AG04449 (cell line): ENCODE measurements at places on chromosomes 12 and 14.

DNA sequence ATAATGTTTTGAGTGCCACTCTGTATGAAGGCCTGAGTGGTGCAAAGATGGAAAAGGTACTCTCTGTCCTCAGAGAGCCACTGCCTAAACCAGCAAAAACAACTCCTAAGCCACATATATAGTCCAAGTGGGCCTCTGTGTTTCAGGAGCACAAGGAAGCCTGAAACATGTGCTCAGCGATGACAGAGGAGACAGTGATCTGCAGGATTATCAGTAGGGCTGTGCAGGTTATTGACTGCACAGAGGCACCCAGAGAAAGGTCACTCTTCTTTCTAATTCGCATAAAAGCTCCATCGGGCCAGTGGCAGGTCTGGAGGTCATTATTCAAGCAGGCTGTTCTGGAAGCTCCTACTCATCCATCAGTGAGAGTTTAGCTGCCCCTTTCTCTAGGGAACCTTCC lies 361.9 kb downstream of the BCL11B start:
- no peak for DNase-seq

GRCh38 chr14:79730953-79731352 lies 480.4 kb downstream of the DIO2 start:
- DNase-seq: no peak

- DNase-seq: no peak
Observed at GRCh38 chr12:94157181-94157580, 8.8 kb downstream of the PLXNC1 start.

DNA sequence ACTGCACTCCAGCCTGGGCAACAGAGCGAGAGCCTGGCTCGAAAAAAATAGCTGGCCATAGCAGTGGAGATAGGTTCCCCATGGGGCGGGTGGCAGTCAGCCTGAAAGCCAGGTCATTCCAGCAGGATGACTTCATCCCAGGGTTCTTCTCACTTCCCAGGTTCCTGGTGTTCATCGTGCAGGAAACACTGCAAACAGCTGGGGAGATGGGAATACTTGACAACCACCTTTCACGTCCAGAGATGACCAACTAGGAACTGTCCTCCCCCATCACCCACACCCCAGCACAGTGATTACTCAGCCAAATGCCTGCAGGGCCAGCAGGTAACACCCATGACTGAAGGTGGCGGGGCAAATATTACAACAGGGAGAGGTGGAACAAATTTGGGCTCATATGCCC lies 1.7 kb downstream of the VSIG10 start:
- no peak for DNase-seq

DNA sequence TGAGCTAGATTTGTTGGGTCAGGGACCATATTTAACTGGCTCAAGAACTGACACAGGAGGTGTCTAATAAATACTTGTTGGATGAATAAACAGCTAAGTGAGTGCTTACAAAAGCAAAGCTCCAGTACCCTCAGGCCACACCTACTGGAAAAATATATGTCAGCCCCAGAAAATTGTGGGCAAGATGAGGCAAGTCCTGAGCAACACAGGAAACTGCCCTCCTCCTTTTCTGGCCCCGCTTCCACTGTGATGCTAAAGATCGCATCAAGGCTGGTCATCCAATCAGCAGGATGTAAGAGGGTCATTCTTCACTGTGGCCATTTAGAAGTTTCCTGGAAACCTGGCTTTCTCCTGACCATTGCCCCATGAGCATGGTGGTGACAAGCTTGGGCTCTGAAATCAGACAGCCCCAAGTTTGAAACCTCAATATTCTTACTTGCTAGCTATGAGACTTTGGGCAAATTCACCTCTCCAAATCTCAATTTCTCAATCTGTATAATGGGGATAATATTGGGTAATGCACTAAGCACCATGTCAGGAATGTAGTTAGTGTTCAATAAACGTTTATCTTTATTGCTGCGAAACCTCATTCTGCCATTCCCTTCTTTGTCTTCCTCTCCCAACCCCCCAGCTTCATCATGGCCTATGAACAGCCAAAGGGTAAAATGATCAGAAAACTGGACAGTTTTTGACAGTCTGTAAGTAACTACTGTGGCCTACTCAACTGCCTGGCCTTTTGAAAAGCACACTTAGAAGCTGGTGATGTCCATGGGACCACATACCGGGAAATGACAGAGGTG lies 139.3 kb upstream of the PZP start:
- DNase-seq: no peak

DNA sequence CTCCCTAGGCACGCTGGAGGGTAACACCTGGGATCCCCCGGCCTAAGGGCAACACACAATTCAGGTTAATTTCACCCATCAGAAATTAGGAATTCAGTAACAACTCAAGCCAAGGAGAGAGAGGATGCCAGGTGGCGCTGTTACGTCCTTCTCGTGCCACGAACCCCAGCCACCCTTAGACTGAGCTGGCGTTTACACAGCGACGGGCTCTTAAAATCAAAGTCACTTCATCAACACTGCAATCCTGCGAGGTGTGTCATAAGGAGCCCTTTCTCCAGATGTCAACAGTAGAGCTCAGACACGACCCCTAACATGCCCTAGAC lies 110.6 kb upstream of the TMEM132D start:
- no peak for DNase-seq

- no peak for DNase-seq
Observed at GRCh38 chr14:35221462-35221861, 70.7 kb upstream of the PSMA6 start.

DNA sequence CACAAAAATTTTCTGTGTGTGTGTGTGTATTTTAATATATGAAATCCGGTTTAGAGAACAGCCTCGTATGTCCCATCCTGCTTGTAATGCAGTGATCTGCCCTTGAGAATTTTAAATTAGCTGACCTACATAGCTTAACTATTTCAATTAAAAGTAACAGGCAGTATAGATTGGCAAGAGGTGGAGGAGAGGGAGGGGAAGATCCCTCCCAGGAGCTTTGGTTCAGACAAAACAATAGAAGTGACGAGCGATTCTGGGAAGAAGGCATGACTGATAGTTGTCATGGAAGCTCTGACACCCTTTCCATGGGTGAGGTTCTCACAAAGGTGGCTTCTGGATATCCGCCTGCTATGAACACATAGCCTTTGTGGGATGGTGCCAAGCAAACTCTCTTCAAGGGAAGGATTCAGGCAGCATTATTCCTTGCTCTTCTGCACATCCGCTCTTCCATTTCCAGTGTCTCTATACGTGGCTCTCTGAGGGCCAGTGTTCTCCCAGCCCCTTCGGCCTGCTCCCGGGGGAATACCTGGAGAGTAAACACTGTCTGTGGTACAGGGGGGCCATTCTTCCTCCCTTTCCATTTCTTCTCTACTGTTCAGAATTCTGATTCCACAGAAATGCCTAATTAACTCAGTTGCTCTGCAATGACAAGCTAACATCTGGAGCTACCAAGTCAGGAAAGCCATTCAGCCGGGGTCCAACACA lies 182.0 kb downstream of the CACNA1C start:
- DNase-seq: no peak

DNA sequence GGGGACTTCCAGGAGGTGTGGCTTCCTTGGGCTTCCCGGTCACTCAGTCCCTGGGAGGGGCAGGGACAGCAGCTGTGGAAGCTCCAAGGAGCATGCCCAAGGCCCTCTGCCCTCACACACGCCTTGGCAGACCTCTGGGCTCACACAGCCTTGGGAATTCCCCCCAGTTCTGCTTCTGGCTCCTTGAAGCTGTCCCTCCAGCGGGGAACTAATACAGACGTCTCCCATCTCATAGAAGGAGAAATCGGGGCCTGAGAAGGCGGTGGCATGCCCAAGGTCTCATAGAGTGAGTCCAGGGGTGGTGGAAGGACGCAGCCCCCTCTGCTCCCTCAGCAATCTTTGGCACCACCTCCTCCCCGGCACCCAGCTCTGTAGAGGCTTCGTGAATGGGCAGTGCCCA lies 15.7 kb upstream of the TMEM119 start:
- no peak for DNase-seq

DNA sequence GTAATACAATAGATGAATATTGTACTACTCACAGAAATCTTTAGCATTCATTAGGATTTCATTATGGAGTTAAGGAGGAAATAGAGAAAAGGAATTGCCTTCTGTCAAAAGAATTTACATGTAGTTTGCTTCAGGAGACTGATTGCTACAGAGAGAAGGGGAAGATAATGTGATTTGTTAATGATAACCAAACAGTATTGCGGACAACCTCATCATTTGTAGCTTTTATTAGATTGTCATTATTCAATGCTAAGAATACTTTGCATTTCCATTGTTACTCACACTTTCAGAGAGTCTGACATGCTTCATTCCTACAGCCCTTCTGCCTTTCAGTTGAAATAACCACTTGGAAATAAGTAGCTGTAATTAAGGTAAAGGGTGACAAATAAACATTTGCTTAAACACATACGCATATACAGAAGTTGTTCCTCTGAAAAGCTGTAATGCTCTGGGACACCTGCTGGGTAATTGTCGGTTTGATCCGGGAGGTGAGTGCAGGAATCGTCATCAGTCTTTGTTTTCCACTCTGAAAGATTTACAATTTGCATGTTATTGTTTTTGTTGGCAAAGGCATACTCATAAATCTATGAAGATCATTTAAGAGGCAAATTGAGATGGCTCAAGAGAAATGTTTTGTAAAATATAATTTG lies 600.2 kb downstream of the TRHDE start:
- no peak for DNase-seq

DNA sequence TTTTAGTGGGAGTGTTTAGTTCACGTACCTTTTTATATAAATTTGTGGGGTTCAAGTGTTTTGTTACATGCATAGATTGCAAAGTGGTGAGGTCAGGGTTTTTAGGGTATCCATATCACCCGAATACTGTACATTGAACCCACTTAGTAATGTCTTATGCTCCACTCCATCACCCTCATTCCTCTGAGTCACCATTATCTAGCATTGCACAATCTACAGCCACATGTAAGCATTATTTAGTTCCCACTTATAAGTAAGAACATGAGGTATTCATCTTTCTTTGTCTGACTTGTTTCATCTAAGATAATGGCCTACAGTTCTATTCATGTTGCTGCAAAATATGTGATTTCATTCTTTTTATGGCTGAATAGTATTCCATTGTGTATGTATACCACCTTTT lies 583.7 kb upstream of the LRFN5 start:
- DNase-seq: no peak

DNA sequence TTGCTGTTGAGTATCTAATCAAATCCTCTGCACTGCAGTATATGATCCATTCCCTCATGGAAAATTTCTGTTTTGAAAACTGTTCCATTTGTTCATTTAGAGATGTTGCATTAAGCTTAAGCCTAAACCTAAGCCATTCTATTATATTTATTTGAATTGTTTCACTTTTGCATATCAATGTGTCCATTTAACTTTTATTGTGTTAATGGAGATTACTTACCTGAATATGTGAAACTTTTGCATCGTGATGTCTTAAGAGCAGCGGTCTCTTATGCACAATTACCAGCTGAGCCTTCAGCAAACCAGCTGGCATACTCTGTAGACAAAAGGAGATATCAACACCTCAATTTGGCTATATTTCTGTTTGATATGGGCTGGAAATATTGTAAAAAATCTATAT lies 922.5 kb upstream of the FBXO33 start:
- DNase-seq: no peak

DNA sequence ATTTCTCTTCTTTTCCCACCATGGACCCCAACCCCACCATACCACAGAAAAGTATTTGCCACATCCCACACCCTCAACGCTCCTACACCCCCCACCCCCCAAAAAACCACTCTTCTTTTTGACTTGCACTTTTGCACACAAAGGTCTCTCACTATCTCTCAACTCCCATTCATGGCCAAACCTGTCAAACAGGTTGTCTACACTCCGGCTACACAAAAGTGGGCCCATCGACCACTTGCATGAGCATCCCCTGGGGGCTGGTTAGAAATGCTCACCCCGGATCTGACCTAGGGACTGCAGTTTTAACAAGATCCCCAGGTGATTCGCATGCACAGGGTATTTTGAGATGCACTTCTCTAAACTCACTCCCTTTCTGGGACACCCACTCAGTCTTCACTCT lies 248.2 kb downstream of the DPF3 start:
- no peak for DNase-seq

DNA sequence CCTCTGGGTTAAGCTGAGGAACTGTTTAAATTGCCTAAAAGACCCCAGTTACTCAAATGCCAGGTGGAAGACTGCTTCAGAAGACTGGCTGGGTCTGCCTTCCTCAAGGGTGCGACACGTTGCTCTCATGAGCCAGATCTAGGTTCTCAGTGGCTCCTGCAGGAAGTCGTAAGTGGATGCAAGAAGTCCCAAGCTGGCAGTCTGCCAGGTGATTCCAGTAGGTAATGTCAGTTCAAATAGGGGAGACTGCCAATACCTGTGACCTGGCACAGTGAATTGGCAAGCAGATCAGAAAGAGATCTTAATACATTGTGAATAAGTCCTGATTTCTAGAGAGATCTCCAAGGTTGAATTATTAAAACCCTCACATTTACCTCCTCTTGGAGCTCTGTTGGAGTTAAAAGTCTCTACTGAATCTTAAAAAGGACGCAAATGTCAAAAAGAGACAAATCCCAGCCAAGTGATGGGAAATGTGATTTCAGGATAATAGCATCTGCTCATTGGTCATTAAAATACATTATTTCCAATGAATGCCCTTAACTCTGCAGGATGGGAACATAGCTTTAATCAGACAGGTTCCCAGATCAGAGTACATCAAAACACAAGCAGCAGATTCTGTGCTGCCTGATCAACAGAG lies 98.8 kb upstream of the FRMD6 start:
- DNase-seq: no peak

- no peak for DNase-seq
Observed at GRCh38 chr12:26608706-26609105, 224.3 kb downstream of the ITPR2 start.

- no peak for DNase-seq
Observed at GRCh38 chr12:51009056-51009440, 17.1 kb downstream of the SLC11A2 start.

DNA sequence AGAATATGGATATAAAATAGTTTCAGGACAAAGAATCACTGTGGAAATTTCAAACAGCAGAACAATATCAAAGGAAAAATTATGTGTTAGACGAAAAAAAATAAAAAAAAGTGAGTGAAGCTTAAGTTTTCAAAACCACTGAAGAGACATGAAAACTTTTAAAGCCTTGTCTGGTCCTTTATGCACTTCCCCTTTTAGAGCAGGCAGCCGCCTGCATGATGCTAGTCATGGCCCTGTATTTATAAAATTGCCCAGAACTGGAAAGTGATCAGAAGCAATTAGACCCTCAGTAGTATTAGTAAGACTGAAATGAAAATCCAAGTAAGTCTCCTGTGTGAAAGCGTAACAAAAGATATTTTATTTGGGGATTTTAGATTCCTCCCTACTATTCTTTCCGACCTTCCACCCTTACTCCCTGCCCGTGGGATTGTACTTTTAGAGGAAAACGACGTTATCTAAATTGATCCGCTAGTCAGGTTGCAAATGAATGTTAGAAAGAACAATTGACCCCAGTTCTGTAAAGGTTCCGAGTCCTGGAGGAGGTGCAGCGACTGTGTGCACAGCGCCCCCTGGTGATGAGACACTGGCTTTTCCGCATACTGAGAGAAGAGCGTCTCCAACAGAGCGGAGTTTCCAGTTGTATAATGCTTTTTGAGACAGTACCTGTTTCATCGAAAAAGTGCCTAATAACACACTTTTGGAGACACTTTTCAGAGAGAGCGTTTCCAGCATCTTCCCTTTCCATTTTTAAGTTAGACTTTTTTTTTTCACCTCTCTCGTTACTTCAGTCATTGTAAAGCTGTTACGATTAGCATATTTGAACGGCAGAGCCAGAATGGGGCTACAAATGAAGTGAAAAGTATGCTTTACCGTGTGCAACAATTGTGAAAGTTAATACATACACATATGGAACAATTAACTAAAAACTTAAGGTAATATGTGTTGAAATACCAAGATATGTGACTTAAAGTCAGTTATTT lies 12.4 kb downstream of the MGST1 start:
- no peak for DNase-seq

- no peak for DNase-seq
Observed at GRCh38 chr12:13101821-13102375, 1.6 kb downstream of the GSG1 start.
